ENCODE measurements at places on chromosomes 6 and 20. TPM values are rescaled to one million over a fixed set of nuclear protein-coding genes. Genes with fewer than 3 reads are reported as not detected.

The SLC17A3 gene
- 1.1 TPM for total RNA-seq

The SMPD2 gene
- 14.8 TPM for total RNA-seq

The SLC17A2 gene
- total RNA-seq: not detected

The ELOVL4 gene
- total RNA-seq: 2.0 TPM

The OR2H2 gene
- not detected for total RNA-seq

The CST3 gene
- total RNA-seq: 428 TPM

The TNFRSF6B gene
- total RNA-seq: 0.67 TPM

The MAFB gene
- 0.11 TPM for total RNA-seq

The GNAS-AS1 gene
- total RNA-seq: not detected

The CFB gene
- total RNA-seq: 2.4 TPM

The HCK gene
- total RNA-seq: 0.12 TPM

The CALHM4 gene
- not detected for total RNA-seq

The RFX6 gene
- total RNA-seq: not detected

The IPCEF1 gene
- total RNA-seq: 0.16 TPM

The FAM83B gene
- 0.09 TPM for total RNA-seq

The DDO gene
- total RNA-seq: 0.12 TPM

The EEF1A2 gene
- total RNA-seq: 147 TPM

The CD24 gene
- total RNA-seq: 252 TPM

The TP53TG5 gene
- not detected for total RNA-seq

The HNF4A gene
- total RNA-seq: 11.9 TPM

The HAO1 gene
- total RNA-seq: not detected

The MAD2L1BP gene
- 35.9 TPM for total RNA-seq

The ANGPT4 gene
- total RNA-seq: 0.01 TPM

The LIME1 gene
- total RNA-seq: 10.4 TPM

The TINAG gene
- not detected for total RNA-seq

The TENT5A gene
- 1.1 TPM for total RNA-seq

The COL21A1 gene
- 0.76 TPM for total RNA-seq
